ENCODE measurements at places on chromosomes 5 and 9.

GRCh38 chr5:171379961-171380360 lies 7.7 kb upstream of the NPM1 start:
- no peak for DNase-seq

DNA sequence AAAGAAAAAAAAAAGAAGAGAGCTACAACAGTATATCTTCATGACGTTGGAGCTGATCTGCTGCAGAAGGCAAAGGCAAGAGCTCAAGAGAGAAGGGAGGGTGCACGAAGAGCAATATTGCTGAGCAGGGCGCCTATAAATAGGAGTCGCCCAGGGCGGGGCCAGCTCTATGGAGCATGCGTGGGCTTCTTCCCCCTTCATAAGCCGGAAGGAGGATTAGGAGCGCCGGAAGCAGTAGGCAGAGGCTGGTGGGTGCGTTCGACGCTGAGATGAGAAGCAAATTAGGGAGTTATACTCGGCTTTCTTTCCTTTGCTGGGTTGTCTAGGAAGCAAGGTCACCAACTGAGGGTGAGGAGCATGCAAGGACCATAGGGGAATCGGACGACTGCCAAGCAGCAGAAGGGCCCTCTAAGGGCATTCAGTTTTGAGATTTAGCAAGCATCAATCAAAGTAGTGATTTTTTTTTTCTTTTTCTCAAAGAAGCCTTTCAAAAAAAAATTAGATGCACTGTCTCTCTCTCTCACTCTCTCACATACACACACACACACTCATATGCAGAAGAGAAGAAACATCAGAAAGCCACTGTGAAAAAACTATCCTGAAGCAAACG lies 496.7 kb downstream of the ENC1 start:
- no peak for DNase-seq

GRCh38 chr9:133394687-133395271 lies 18.6 kb downstream of the STKLD1 start:
- DNase-seq, result no peak

GRCh38 chr5:180161420-180162303 lies 47.3 kb downstream of the RASGEF1C start:
- no peak for DNase-seq

DNA sequence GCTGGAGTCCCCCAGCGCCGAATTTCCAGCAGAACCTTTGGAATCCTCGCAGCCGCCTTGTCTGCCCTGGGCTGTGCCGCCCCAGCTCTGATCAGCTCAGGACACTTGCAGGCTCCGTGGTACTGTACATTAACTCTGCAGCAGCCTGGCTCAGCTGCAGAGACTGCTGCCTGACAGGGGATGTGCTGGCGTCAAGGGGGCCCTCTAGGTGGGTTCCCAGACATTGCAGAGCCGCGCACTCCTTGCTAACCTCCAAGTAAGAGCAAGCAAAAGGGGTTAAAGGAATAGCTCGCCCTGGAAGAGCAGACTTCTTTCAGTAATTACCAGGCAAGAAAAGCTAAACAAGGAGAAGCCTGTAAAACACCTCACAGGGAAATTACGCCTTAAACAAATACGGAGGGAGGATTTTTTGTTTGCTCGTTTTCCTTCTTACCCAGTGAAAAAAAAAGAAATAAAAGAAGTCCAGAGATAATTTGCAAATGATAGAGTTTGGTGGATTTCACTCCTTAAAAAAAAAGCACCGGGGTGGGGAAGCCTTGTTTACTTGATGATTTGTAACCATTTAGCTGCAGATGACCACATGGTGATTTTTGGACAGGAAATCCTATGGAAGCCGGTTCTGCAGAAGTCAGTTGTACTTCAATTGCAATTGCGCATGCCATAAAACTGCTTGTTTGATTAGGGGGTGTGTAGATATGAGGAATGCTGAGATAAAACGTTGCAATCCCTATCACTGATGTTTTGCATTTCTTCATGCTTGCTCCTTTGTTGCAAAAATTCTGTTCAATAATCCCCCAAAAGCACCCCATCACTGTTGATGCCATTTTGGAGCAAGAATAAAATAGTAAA lies 305.8 kb downstream of the PDE4D start:
- no peak for DNase-seq

GRCh38 chr5:100313657-100314056 lies 221.5 kb upstream of the FAM174A start:
- DNase-seq, result peak; percentile 4

DNA sequence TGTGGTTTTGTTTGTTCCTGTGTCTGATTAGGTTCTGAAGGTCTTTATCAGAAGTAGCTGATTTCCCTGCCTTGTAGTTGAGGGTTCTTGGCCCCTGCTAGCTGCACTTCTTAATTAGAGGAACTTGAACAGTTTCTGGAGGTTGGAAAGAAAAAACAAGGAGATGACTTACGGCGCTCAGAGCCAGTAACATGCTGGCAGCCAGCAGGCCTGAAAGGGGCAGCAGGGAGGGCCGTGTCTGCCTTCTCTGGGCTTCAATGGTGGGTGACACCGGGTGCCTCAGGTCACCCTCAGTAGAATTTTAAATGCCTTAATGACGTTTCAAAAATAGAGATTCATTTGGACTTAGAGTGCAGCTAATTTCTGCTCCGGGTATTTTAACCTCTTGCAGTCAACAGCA lies 15.8 kb downstream of the UBE2QL1 start:
- no peak for DNase-seq

- peak; percentile 56 for DNase-seq
These were observed 3.7 kb downstream of the CD180 start for GRCh38 chr5:67192719-67193438.

- no peak for DNase-seq
These were observed 38.0 kb upstream of the CCDC152 start for GRCh38 chr5:42718591-42718990.

- DNase-seq, result no peak
These were observed 9.6 kb downstream of the LHX6 start for GRCh38 chr9:122218935-122219855.

- peak; percentile 61 for DNase-seq
These were observed 146.3 kb downstream of the SNCAIP start for GRCh38 chr5:122458278-122458872.

DNA sequence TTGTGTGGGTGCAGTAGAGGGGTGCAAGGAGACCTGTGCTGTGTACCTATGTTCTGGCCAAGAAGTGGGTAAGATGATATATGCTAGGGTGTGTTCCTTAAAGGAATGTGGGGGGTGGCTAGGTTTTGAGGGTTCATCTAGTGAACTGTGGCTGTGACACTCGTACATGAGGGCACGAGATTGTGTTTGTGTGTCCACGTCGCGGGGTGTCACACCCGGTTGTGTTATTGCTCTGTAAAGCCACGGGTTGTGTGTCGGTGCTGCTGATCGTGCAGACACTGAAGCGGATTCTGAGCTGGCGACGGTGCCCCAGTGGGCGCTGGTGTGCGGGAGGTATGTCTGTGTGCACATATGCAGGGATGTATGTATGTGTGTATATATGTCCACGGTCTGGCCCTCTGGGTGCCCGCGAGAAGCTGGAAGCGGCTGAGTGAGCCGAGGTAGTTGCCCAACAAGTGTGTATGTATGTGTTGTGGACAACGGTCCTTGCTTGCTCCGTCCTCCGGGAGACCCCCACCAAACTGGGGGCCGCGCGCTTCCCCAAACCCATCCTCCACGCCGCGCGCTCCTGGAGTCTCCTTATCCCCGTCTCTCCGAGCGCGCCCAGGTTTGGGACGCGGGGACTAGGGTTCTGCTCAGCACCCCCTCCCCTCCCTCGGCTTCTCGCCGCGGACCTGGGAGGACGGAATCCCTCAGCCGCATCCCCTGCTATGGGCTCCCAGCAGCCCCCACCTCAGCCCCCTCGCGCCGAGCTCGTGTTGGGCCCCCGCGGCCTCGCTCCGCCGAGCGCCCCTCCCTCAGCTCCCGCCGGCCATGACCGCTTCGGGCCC lies 639 bp downstream of the PCDH1 start:
- DNase-seq, result no peak

- DNase-seq, result no peak
These were observed 163.4 kb downstream of the GHR start for GRCh38 chr5:42586625-42587024.

DNA sequence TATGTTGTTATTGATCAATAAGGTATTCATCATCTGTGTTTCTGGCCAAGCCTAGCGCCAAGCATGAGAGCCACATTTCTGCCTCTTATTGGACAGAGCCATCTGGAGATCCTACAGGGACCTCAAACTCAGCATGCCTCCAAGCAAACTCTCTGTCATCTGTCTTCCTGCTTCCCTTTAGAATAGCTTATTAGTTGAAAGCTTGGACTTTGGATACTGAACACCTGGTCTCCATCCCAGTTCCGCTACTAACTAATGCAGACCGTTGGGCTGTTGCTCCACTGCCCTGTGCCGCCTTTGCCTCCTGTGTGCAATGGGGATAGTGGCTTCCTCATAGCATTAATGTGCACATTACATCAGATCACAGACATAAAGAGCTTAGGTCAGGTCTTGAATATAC lies 65.5 kb downstream of the MAP1B start:
- no peak for DNase-seq

GRCh38 chr5:5788793-5789192 lies 366.3 kb downstream of the ICE1 start:
- DNase-seq, result no peak

GRCh38 chr5:7261049-7261448 lies 134.9 kb upstream of the ADCY2 start:
- peak; percentile 61 for DNase-seq

- DNase-seq, result no peak
These were observed 1.4 kb downstream of the EFNA5 start for GRCh38 chr5:107669096-107670031.

DNA sequence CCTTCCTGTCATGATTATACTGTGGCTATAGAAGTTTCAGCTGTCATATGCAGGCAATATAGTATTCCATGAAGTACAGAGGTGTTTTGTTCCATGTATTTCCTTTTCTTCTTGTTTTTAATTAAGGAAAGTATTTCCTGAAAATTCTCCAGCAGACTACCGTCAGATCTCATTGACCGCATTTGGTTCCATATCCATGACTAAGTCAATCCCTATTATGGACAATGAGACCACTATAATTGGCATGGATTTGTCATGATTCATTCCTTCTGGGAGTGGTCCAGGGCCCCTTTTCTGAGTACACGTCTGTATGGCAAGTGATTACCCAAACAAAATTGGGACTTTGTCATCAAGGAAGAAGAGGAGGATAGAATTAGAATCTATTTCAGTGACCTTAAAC lies 283.2 kb upstream of the CLINT1 start:
- DNase-seq, result no peak

- DNase-seq, result peak; percentile 23
These were observed 30.9 kb downstream of the PRKACG start for GRCh38 chr9:68983008-68983411.

GRCh38 chr5:32586276-32586599 lies 881 bp downstream of the SUB1 start:
- no peak for DNase-seq

DNA sequence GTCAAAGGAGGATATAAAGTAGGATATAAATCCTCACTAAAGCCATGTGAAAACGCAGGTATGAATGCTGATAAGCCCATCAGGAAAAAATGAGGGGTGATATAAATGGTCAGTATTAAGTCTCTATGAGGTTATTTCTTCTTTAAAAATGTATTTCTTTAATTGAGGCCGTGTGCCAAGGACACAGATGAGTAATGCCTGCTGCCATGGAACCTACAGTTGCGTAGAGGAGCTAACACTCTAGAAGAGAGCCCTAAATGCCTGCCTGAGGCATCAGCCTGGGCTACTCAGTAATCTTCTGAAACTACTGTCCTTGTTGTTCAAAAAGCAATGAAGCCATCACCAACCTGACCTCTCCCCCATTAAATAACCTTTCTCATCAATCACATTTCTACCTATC lies 84.9 kb downstream of the KLHL3 start:
- DNase-seq, result no peak

DNA sequence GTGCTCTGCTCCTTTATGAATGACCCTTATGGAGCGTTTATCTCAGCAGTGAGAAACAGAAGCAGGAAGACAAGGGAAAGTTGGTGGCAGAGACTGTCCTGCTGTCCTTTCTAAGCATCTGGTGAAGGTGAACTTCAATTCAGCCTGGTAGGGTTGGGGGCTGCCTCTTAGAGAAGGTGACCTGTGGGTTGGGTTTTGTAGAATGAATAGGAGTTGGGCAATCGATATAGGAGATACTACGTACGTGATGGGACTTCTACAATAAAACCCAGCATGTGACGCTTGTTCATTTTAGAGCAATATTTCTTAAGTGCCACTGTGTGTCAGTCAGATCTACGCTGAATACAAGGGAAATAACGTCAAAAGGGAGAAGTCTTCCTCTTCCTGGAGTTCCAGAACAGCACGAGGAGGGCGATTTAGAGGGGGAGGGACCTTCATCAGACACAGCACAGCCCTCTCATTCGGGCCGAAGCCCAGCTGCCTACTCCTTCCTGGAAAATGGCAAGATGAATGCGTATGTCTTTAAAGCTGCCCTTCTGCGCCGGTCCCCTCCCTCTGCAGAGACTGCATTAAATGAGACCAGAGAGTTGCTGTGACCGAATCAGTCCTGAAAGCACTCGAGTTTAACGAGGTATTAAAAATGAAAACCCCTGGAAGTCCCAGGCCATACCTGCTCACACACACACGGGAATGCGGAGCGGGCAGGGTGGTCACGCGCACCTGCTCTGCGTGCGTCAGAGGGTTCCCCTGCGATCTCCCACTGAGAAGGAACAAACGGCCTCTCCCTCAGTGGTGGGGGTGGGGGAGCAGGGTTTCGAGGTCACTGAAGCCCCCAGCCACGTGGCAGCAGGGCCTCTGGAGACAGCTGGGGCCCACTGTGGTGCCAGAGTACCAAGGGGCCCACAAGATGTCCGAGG lies 85.3 kb upstream of the SARDH start:
- DNase-seq, result peak; percentile 41

- no peak for DNase-seq
These were observed 571.3 kb upstream of the TLE4 start for GRCh38 chr9:79000230-79001002.

GRCh38 chr5:38202741-38203140 lies 55.6 kb upstream of the EGFLAM start:
- DNase-seq, result no peak
